ENCODE measurements at places on chromosomes 16 and 17.

DNA sequence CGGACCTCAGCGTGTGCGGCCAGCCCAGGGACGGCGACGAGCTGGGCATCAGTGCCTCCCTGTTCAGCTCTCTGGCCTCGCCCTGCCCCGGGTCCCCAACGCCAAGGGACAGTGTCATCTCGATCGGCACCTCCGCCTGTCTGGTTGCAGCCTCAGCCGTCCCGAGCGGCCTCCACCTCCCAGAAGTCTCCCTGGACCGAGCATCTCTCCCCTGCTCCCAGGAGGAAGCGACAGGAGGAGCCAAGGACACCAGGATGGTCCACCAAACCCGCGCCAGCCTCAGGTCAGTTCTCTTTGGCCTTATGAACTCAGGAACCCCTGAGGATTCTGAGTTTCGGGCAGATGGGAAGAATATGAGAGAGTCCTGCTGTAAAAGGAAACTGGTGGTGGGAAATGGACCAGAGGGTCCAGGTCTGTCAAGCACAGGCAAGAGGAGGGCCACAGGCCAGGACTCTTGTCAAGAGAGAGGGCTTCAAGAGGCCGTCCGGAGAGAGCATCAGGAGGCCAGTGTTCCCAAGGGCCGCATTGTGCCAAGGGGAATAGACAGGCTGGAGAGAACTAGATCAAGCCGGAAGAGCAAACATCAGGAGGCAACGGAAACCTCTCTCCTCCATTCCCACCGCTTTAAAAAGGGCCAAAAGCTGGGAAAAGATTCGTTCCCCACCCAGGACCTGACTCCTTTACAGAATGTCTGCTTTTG, 825 bp downstream of the HASPIN start:
- no peak for DNase-seq

- no peak for DNase-seq
These were observed 11.9 kb downstream of the CTRL start for GRCh38 chr16:67919622-67920221.

DNA sequence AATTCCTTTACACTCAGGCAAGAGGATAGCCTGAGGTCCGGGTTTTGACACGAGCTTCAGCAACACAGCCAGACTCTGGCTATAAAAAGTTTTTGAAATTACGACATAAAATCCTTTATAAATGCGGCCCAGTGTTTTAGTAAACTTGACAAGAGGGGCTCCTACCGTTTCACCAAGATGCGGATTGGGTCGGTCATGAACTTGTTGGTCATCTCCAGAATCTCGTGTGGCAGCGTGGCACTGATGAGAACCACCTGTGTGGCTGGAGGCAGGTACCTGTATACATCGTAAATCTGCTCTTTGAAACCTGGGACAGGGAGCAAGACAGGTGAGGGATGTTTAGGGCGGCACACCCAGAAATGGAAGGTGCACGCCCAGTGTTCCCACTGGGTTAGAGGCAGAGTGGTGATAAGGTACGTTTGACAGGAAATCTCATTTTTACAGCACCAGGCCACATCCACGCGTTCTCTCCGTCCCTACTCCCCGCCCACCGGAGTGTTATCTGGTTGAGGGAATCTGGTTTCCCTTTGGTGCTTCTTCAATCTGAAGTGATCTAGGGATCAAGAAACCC, 8.0 kb downstream of the EIF4A3 start:
- DNase-seq: no peak

GRCh38 chr17:61280338-61280737, 119.3 kb upstream of the TBX2 start:
- DNase-seq: no peak

GRCh38 chr17:1641065-1641403, 4.5 kb downstream of the SCARF1 start:
- DNase-seq: no peak
